Inflammatory macrophage treated with lipopolysaccharide for 1 hour (primary cell): ENCODE measurements at places on chromosomes 1 and 21.
A peak's percentile ranks its signal among the peaks of the same experiment; 100 is the strongest.

DNA sequence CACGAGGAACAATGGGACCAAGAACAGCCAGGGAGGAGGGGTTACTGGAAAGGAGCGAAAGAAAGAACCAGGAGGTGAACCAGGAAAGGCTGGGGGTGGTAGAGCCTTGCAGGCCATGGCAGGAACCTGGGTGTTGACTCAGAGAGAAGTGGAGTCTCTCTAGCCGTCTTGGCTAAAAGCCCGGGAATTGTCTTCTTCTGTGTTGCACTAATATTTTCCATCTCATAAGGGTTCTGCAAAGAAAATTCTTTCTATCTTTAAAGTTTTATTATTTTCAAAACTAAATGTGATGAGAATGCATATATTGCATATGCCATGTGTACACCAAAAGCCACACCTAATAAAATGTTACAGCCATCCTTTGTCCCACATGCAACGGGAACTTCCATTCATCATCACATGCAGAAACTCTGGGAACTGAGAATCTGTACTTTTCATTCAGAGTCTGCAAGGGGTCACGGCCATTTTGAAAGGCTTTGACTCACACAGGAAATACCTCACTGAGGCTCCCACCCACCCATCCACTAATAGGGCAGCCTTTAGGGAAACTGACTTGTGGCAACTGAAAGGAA, 38.0 kb downstream of the ERG start:
- DNase-seq: peak; percentile 83

DNA sequence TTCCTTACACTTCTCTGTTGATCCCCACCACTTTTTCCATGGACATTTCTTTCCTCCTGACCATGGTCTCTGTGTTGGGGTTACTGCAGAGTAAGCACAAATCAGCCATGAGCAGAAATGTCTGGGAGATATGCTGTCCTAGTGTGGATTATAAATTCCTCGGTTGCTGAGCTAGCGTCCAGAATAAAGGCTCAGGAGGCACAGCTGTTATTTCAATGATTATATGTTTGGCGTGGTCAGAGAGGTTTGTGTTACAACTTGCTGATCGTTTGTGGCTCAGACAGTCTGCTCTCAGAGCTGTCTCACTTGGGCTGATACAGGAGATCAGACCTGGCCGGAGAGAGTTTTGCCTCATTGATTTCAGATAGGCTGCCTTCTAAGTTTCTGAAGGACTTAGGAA, 37.5 kb upstream of the LAMC2 start:
- DNase-seq: no peak

DNA sequence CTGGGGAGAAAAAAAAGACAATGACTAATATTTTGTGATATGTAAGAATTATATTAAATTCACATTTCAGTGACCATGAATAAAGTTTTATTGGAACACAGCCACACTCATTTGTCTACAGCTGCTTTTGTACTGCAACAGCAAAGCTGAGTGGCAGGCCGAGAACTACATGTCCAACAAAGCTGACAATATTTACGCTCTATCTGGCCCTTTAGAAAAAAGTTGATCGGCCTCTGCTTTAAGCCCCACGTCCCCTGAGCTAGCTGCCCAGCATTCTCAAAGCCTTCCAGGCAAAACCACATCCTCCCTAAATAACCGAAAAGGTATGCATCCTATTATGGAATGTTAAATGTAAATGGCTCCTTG, 8.6 kb downstream of the SLC2A1 start:
- no peak for DNase-seq

GRCh38 chr1:42177541-42177981, 13.0 kb upstream of the GUCA2A start:
- DNase-seq: no peak

- DNase-seq: no peak
Observed at GRCh38 chr1:67898033-67898726, 64.9 kb upstream of the GNG12 start.

- no peak for DNase-seq
Observed at GRCh38 chr1:184860985-184861754, 106.5 kb upstream of the EDEM3 start.

DNA sequence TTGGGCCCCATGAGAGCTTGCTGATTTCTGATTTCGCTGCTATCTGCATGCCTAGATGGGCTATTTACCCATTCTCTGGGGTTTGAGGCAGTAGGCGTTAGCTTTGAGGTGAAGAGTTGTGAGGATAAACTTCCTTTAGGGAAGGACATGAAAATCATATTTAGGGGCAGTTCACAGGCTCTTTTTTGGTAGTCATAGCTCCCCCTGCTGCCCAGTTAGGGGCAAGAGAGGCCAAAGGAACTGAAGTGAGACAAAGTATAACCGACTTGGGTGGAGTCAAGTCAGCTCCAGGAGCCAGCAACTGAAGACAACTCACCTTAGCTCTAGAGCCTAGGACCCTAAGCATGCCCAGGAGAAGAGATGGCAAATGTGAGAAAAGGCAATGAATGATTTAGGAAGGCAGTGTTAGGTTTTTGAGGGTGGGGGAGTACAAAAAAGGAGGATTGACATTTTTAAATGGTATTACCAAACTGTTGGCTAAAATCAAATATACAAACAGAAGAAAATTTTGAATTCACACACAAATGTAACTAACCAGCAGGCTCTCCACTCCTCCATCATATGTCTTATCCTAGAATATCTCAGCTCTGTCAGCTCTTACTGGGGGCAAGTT, 625.2 kb downstream of the LMO4 start:
- peak; percentile 50 for DNase-seq

DNA sequence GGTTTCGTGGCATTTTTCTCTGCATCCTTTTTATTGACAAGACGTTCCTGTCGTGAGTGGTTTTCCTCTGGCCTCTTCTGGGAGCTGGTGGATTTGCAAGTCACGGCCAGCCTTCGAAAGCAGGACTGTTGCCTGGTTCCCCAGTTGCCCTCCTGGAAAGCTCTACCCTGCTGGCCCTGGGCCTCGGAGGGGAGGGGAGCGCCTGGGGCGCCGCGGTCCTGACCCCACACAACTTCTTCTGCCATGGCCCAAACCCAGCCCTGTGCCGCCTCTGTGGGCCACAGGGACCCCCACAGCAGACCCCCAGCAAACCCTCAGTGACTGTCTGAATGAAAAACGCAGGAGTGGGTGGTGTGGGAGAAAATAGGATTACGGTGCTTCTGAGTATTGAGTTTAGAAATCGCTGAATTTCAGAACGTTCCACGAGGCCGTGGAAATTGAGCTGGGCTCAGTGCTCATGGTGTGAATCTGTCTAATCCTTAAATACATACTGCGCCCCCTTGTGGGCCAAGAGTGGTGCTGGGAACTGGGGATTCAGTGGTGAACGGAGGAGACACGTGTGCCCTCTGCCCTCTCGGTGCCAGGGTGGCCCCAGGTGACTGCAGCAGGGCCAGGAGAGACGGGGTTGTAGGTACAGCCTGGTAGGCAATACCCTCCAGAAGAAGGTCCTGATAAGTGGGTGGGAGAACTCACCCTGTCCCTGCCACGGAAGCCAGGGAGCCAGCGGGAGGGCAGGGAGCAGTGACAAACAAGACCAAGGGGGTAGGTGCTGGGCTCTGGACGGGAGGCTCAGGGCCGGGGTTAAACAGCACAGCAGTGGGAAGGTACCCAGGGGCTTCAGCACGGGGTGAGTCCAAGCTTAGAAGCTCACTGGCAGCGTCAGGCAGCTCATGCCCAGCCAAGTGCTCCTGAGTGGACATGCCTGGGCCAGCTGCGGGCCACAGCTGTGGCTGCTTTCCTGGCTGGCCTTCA, 101.2 kb upstream of the COL6A1 start:
- peak; percentile 80 for DNase-seq

GRCh38 chr1:62295921-62296491, 23.2 kb downstream of the KANK4 start:
- peak; percentile 36 for DNase-seq

GRCh38 chr1:62285440-62285839, 33.8 kb downstream of the KANK4 start:
- no peak for DNase-seq

DNA sequence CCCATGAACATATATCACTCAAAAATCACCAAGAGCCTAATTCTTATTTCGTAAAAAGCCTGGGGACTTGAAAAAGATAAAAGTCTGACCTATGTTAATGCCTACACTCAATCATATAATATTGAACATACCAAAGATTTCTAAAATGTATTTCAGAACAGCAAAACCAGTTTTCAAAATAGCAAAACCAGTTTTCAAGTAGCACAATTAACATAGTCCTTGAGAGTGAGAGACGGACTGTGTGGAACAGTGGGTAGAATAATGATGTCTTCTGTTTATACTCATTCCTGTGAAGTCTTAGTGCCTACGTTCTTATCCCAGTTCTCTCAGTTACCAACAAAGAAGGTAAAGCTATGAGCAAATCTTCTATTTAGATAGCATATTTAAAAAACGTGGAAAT, 22.3 kb upstream of the RGS2 start:
- no peak for DNase-seq

DNA sequence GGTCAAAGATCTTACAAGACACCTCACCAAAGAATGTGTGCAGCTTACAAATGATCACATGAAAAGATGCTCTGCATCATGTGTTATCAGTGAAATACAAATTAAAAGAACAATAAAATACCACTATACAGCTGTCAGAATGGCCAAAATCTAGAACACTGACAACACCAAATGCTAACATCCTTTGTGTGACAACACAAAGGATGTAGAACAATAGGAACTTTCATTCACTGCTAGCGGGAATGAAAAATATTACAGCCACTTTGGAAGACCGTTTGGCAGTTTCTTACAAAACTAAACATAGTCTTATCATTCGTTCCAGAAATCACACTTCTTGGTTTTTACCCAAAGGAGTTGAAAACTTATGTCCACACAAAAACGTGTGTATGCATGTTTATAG, 20.6 kb upstream of the SELP start:
- DNase-seq: no peak

DNA sequence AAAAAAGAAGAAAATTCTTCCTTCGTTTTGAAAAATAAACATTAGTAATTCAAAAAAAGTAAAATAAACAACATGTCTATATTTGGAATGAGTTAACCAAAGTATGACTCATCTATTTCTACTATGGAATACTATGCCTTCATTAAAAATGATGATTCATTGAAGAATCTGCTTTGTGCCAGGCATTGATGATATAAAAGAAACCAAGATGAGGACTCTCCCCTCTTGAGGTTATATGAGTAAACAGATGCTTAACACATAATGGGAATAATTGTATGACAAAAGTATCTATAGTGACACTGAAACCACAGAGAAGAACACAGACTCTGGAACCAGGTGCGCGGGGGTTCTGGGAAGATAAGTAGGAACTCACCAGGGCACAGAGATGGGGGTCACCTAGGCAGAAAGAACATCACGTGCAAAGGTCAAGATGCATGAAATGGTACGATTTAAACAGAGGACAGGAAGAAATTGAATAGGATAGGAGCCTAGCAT, 18.8 kb downstream of the ELF3 start:
- DNase-seq: no peak

- no peak for DNase-seq
Observed at GRCh38 chr1:30864681-30865080, 43.9 kb downstream of the SDC3 start.
